ENCODE measurements at places on chromosomes 4 and X. TPM values are rescaled to one million over a fixed set of nuclear protein-coding genes. Genes with fewer than 3 reads are reported as not detected.

Gene SSX7
- polyA plus RNA-seq: not detected

Gene OTC
- not detected for polyA plus RNA-seq

Gene PPA2
- 64.4 TPM for polyA plus RNA-seq

Gene STOX2
- 0.27 TPM for polyA plus RNA-seq

Gene NEIL3
- 3.6 TPM for polyA plus RNA-seq

Gene BEX5
- not detected for polyA plus RNA-seq

Gene ZXDA
- 1.5 TPM for polyA plus RNA-seq

Gene RADX
- polyA plus RNA-seq: 0.26 TPM
